Parietal lobe (tissue), 2 donors: ENCODE measurements at places on chromosomes 7 and 10. TPM values are rescaled to one million over a fixed set of nuclear protein-coding genes. Genes with fewer than 3 reads are reported as not detected.

The CUZD1 gene
- 2.8 TPM for total RNA-seq

The WNT2 gene
- 0.31 TPM for total RNA-seq

The DYNC1I1 gene
- total RNA-seq = 197 TPM

The HMX3 gene
- total RNA-seq = not detected

The VOPP1 gene
- total RNA-seq = 117 TPM

The BTAF1 gene
- total RNA-seq = 114 TPM

The SYCE1 gene
- total RNA-seq = 2.2 TPM

The H2BK1 gene
- total RNA-seq = not detected
